Cortex of kidney (tissue), 1 donor: ENCODE measurements at places on chromosomes 11 and 22.
A peak's percentile ranks its signal among the peaks of the same experiment; 100 is the strongest.

DNA sequence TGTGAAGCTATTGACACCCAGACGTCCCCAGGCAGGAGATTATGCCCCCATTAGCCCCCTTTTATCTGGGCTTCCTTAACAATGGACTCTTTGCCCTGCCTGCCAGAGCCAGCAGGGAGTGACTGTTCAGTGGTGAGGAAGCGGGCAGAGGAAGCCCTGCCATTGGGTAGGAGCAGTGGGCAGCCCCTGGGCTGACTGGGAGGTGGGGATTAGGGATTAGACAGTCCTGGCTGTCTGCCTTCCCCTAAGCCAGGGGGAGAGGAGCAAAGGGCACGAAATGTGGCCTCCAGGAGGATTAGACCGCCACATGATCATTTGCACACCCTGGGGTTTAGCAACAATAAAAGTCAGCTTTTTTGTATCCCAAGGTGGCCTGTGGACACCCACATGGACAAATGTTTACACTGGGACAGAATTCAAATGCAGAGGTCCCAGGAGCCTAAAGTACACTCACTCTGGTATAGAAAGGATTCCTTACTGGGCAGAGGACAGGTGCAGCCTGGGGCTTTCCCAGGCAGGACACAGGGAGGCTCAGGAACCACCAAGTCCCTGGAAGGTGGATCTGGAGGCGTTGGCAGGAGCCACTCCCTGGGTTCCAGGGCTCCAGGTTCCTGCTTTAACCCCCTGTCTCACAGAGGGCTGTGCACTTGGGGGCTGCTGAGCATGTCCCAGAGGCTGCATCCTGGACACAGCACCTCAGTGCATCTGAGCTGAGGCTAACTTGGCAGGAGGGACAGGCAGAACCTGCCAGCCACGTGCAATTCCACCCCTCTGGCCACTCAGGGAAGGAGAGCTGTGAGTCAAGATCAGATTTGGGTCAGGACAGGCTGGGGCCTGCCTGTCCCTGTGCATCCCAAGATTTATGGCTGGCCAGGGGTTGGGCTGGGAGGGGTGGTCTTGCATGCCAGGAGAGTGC, 2.1 kb downstream of the PNPLA3 start:
- DNase-seq: no peak

DNA sequence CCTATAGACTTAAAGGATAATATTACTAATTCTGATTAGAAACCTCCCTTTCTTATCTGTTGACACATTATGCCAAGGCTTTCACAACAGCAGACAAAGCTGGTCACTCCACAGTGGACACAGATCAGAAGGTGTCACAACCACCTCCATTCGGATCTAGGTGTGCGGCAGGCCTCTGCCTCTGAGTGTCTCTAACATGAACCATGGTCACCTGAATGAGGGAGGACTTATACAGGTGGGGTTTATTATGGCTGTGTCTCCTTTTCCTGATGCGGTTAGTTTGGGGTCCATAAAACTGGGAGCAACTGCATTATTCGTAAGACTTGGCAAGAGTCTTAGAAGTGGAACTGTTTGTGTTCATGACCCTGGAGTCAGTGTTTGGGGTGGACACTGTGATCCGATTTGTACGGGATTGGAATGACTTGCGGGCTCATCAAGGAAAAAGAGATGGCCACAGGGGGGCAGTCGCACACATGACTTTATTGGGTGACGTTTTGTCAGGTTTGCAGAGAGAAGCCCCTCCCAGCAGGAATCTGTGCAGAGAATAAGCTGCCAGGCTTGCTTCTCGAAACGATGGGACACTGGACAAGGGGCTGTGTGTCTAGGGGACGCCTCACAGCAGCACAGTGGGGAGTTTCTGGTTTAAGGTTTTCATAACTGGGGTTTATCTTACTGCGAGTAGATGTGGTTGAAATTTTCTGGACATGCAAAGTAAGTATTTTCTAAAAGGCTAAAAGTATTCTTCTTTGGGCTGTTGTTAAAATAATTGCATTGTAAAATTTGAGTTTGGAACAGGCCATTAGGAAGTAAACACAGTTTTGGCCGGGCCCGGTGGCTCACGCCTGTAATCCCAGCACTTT, 90.6 kb downstream of the GAB4 start:
- no peak for DNase-seq

GRCh38 chr22:31345331-31346254, 553 bp downstream of the PATZ1 start:
- DNase-seq: peak; percentile 46

DNA sequence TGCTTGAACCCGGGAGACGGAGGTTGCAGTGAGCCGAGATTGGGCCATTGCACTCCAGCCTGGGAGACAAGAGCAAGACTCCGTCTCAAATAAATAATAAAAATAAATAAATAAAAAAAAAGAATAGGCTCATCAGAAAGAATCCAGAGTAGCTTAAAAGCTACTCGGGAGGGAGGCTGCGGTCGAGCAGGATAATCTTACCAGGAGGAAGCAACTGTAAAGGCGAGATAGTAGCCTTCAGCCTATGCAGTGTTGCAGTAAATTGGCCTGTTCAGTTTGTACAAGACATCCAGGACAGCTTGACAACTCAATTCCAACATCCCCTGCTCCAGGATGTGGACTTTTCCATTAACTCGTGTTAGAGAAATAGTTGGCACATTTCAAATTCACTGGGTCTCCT, 1164.7 kb downstream of the LRRC4C start:
- no peak for DNase-seq

- DNase-seq: no peak
Observed at GRCh38 chr11:27965559-27965958, 142.4 kb downstream of the KIF18A start.

- DNase-seq: no peak
Observed at GRCh38 chr22:49332691-49333090, 495.0 kb downstream of the BRD1 start.

GRCh38 chr11:27485930-27486773, 13.6 kb upstream of the LGR4 start:
- no peak for DNase-seq

GRCh38 chr11:19615341-19616183, 97.1 kb upstream of the NAV2 start:
- no peak for DNase-seq

DNA sequence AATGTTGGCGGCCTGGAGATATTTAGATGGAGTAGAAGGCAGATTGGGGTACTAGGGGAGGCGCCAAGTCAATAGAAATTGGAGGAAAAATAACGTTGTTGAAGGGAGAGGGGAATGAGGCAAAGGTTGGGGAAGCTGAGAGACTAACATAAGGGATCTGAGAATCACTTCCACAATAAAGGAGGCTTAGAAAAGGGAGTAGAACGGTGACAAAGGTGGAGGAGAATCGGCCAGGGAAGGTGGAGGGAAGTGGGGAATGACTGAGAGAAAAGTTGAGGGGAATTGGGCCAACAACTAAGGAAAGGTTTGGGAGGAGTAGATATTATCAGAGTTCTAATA, 510 bp downstream of the PPME1 start:
- DNase-seq: no peak

GRCh38 chr22:25747245-25747944, 5.4 kb downstream of the MYO18B start:
- no peak for DNase-seq

- no peak for DNase-seq
Observed at GRCh38 chr11:113876798-113877669, 1.7 kb upstream of the USP28 start.

DNA sequence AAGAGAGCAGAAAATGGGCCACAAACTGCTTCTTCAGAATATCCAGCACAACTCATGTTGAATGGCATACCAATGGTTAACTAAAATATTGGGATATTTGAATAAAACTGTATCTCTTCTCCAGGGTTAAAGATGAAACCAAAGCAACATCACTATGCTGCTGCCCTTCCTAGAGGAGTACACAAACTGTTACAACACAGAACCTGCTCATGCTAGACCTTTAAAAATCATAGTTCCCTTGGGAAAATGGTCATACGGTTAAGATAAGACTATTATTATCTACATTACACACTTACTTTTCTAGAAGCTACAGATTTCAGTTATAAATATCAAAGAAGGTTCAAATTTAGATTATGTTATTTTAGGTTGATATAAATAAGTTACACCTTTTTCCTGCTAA, 78.6 kb upstream of the TP53AIP1 start:
- no peak for DNase-seq

GRCh38 chr11:60905551-60906113, 753 bp downstream of the PRPF19 start:
- DNase-seq: no peak

GRCh38 chr11:3989276-3989920, 105.2 kb upstream of the RRM1 start:
- no peak for DNase-seq

- DNase-seq: no peak
Observed at GRCh38 chr11:119832202-119832935, 103.4 kb upstream of the NECTIN1 start.

DNA sequence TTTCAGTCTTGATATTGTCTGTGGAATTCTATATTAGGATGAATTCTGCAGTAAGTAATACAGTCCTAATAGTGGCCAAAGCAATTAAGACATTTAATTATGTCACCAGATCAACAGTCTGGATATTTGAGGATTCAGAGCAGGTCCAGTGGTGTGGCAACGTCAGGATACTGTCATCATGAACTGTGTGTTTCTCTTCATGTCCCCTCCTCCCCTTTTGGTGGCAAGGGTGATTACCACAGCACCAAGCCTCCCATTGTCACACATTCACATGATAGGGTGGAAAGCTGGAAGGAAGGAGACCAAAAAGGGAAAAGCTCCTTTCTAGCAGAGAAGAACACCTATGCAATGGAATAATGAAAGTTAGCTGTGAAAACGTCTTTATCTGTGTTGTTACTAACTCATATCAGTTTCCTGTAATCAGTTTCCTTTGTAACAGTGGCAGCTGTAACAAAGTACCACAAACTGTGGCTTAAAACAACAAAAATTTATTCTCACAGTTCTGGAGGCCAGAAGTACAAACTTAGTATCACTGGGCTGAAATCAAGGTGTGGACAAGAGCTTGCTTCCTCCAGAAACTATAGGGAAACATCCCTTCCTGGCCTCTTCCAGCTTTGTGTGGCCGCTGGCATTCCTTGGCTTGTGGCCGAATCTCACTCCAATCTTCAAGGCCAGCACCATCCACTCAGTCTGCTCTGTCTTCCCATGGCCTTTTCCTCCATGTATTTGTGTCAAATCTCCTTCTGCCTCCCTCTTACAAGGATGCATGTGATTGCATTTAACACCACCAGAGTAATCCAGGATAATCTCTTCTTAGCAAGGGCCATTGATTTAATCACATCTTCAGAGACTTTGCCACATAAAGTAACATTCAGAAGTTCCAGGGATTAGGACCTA, 6.5 kb upstream of the RBM14 start:
- DNase-seq: no peak

DNA sequence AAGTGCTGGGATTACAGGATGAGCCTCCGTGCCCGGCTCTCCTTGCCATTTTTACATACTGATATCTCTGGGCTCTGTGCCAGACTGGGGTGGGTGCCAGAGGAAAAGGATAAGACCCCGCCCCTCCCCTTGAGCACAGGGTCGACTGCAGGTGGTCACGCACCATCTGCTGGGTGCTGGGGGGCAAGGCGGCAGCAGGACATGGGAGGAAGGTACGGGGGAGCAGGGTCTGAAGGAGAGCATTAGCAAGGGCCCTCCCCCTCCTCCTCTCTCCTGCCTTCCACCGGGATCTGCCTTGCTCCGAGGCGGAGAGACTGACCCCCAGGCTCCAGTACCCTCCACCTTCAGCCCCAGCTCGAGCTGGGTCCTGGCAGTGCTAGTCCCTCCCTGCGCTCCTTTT, 9.7 kb upstream of the PGA3 start:
- DNase-seq: no peak

DNA sequence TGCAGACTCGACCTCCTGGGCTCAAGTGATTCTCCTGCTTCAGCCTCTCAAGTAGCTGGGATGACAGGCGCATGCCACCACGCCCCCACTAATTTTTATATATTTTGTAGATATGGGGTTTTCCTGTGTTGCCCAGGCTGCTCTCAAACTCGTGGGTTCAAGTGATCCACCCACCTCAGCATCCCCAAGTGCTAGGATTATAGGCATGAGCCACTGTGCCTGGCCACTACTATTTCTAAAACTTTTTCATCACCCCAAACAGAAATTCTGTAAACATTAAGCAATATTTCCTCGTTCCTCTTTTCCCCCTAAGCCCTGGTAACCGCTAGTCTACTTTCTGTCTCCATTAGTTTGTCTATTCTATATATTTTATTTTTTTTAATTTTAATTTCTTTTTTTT, 9.0 kb upstream of the ATG16L2 start:
- DNase-seq: no peak

DNA sequence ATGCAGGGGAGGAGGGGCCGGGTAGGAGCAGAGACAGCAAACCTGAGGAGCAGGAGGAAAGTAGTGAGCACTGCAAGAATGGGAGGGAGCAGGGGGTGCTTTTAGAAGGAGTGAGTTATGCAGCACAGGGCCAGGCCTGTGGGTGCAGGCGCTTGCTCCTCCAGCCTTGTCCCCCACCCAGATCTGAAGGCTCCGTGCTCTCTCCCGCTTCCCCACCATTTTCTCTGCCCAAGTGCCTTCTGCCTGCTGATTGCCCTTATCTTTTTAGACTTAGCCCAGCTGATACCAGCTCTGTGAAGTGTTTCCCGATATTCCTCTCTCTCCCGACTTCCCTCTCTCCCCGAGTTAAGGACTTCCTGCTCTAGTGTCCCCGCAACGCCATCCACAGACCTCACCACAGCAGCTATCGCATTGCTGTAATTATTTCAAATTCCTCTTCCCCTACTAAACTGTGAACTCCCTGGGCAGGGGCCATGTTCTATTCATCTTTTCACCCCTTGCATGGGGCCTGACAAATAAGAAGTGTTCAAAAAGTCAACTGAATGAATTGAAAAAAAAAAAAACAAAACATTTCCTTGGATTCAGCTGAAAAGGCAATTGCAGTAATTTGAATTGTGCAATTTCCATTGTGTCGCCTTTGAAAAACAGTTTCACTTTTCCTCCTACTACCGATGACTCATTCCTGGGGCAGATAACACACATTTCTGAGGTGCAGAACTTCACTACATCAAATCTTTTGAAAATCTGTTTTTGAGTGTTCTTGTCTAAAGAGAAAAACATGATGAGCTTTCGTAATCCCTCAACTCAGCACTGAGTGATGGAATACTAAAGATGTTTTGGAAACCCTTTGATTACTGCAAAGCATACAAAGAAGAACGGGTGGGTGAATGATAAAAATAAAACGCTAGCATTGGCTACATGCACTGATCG, 69.7 kb upstream of the BMAL1 start:
- no peak for DNase-seq
